Activated T-cell treated with anti-CD3 and anti-CD28 coated beads for 24 hours (primary cell): ENCODE measurements at places on chromosomes 4 and X.

DNA sequence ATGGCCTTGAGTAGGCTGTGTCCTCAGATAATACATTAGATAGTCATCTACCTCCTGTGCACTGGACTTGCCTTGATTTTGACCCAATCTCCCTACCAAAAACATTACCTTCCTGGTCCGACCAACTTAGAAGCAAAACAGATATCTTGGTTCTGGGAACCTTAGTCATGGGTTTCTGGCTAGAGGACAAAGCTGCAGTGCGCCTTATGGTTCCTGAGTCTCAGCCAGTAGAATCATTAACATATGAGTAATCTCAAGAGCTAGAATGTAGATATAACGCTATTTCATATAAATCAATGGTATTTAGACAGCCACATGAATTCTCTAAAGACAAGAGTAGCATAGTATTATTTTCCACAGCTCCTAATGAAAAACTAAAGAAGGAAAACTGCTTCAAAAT lies 83.1 kb downstream of the GRIA3 start:
- DNase-seq, result no peak

DNA sequence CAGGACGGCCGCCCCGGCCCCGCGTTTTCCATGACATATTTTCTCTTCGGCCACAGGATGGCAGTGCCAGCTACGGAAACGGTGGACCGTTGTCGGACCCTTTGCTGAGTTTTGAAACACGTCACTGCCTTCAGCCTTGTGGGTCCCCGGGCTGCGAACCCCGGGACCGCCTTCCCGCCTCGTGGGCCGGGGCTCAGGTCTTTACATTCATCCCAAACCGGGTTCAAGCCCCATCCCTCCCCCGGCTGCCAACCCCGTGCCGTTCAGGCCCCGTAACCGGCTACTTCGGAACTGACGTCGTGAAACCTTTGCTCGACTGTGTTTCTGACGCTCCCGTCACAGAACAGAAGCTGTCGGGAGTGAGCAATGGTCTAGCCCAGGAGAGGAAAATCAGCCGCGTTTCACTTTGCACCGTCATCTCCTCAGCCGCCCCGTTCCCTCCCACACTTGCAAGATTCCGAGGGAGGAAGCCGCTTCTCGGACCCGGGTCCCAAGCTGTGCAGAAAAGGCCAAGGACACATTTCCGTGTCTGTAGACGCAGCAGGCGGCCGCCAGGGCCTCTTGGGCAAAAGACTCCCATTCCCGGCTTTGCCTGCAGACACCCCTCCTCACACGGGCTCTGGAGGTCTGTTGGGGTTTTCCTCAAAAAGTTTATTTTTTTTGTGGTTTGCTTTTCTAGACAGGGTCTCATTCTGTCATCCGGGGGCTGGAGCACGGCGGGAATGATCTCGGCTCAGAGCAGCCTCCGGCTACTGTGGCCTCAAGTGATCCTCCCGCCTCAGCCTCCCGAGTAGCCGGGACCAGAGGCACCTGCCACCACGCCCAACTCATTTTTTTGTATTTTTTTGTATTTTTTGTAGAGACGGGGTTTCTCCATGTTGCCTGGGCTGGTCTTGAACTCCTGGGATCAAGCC lies 41.4 kb upstream of the PPP2R3B start:
- DNase-seq, result no peak

GRCh38 chr4:124437853-124438495 lies 274.6 kb downstream of the ANKRD50 start:
- DNase-seq, result no peak

DNA sequence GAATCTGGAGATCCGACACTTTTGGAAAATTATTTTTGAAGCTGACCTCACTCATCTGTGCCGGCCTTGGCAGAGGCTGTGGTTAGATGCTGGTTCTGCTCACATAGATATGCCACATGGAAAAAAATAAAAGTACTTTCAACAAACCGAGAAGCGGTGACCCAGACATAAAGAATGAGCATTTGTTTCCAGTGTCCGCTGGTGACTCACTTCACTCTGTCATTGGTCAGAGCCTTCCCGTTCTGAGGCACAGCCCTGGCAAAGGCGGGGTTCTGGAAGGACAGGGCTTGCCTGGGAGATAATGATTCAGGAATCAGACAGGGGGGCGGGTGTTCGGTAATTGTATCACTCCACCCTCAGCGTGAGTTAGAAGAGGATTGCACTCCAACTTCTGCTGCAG lies 172.4 kb upstream of the MXRA5 start:
- no peak for DNase-seq

DNA sequence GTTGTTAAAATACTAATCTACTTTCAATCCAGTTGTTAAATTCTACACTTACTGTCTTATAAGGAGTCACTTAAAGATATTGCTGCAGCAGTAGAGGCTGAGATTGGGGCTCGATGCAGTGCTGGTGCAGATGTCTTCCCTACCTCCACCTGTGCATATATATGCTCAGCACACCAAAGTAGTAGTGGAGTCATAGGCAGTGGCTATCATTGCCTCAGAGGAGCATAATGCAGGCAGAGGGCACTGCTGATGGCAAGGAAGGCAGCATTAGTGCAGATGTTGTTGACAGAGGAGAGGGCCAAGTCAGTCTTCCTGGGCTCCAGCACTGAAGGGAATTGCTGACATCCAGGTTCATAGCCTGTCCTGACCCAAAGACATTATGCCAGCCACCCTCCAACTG lies 35.1 kb downstream of the INPP4B start:
- no peak for DNase-seq

GRCh38 chr4:172225457-172225856 lies 412.3 kb downstream of the GALNTL6 start:
- DNase-seq, result no peak

GRCh38 chrX:136630881-136631280 lies 17.1 kb upstream of the CD40LG start:
- no peak for DNase-seq

GRCh38 chrX:100408713-100409609 lies 1.1 kb downstream of the PCDH19 start:
- no peak for DNase-seq

DNA sequence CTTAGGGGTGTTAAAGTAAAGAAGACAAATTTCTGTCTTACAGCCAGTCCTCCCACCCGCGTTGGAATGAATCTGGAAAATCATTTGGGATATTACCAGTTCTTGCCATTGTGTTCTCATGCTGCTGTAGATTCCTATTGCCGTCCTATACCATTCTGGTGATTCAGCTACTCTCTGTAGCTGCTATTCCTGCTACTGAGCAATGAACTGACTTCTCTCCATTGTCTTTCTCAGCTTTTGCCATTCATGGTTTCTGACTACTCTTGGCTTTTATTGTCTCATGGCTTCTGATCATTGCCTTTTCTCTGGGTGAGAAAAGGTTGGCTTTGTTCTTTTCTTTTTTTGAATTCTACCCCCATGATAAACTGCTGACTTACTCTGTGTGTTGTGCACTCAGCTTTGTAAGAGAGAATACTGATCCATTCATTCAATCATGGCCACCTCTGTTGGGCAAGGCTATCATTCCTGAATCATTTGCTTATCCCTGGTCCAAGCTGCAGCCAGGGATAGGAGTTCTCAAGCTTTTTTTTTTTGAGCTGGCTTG lies 27.7 kb upstream of the METAP1 start:
- DNase-seq, result no peak

DNA sequence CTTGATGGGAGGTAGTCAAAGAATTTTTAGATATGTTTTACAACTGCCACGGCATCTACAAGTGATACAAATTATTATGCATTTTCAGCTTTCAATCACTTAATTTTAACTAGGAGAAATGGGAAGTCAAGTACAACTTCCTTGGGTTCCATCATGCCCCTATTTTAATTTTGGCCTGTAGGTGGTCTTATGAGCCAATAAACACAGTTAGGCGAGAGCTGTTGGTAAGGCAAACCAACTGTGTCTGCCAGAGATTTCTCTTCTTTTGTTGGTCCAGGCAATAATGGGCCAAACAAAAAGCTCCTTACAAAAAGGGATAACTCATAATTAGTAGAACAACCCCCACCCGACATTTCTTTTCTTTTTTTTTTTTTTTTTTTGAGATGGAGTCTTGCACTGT lies 63.3 kb upstream of the ARX start:
- DNase-seq, result no peak

- DNase-seq, result no peak
Measured at GRCh38 chr4:172786039-172786792, 382.4 kb upstream of the GALNT7 start.

- DNase-seq, result no peak
Measured at GRCh38 chr4:146063143-146063542, 112.4 kb upstream of the LSM6 start.

GRCh38 chr4:89752932-89753598 lies 83.9 kb downstream of the SNCA start:
- DNase-seq, result no peak

GRCh38 chrX:51440365-51440764 lies 56.0 kb downstream of the NUDT11 start:
- no peak for DNase-seq

DNA sequence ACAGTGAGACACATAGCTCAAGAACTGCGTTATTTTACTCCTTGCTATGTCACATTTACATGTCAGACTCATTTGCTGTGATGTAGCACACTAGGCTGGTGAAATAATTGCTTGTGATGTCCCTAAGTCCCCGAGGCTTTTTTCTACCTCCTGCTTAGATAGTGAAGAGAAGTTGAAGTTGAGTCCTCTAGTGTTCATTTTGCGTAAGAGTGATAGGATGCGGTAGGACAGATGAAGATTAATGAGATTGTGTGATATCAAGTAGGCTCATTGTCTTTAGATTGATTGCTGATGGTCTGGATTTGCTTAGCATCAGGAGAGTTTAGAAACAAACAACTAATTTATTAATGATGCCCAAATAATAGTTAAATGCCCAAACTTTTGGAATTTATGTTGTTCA lies 173.6 kb upstream of the NUDT6 start:
- DNase-seq, result no peak
